ENCODE measurements at places on chromosomes 2 and 18. TPM values are rescaled to one million over a fixed set of nuclear protein-coding genes. Genes with fewer than 3 reads are reported as not detected.
A peak's percentile ranks its signal among the peaks of the same experiment; 100 is the strongest.

DNA sequence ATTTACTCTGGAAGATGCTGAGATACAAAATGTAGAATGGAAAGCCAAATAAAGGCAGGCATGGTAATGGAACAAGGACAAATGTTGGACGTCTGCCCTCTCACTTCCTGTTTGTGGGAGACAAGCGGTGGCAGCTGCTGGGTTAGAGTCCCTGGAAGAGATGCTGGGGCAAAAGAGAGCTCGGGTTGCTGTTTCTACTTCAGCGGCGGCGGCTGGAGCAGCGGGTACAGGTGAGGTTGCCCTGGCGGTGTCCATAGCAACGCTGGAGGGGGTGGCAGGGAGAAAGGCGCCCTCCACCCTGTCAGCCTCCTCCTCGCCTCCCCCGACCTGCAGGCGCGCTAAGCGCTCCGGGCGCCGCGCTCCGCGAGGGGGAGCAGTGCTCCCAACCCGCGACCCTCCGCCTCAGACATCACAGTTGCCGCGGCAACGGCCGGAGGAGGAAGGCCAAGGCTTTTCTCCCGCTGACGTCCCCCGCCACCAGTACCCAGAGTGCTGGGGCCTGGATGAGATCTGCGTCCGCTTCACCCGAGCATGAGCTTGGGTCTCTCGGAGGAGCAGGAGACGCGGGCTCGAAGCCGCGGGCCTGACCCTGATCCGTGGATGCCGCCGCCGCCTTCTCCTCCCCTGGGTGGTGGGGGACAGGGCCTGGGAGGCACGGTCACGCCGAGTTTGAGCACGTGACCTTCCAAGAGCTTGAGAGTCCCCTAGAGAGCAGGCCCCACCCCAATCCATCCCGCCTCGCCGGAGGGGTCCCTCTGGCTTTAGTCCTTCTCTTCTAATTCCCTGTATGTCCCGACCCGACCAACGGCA, 65.6 kb downstream of the NOL4 start:
- DNase-seq, result peak; percentile 49

- DNase-seq, result no peak
Measured at GRCh38 chr2:56369316-56369715, 185.5 kb downstream of the CCDC85A start.

DNA sequence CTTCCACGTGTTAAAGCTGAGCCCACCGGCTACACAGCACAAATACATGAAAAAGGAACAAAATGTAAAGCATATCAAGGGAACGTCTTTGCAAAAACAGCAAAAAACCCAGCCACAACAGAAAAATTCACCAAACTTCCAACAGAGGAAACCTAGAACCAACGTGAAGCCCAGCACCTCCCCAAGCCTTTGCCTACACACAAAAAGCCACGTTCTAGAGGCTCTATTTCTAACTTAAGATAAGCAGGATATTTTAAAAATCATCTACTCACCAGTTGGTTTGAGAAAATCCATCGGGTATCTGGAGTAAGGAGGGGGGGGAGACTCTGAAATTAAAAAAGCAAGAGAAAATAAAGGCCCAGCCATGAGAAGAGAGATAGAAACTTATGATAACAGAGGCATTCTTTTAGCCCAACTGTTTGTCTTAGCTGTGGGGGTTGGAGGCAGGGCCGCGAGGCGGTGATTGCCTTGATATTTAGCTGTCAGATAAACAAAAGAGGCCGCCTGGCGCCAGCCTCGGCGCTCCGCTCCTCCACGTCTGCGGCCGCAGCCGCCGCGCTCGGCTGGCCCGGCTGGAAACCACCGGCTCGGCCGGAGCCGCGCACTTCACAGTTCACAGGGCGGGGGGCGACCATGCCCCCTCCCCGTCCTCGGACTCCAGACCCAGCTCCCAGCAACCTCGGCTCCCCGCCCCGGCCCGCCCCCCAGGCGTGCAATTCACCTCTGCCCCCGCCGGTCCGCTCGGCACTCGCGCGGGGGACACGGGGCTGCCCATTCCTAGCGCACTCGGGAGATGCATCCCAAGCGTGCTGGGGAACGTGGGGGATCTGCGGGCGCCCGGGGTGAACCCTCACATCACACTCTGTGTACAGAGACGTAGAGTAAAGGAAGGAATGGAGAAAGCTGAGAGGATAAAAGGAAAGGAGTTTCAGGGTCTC, 2.4 kb downstream of the SMAD7 start:
- no peak for DNase-seq

DNA sequence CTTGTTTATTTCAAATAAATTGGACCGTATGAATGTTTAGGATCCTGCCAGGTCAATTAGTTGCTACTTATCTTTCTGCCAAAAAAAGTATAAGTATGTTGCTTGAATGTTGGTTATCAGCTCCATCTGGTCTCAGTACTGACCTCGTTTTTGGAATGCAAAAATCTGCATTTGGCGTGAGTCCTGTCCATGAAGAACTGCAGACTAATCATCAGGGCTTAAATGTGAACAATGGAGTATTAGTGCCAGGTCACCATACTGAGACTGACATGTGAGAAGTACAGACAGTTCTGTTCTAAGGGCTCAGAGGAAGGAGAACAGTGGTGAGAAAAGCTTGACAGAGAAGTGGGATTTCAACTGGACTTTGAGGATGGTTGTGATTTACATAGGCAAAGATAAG, 393.1 kb upstream of the SLC14A2 start:
- peak; percentile 11 for DNase-seq

DNA sequence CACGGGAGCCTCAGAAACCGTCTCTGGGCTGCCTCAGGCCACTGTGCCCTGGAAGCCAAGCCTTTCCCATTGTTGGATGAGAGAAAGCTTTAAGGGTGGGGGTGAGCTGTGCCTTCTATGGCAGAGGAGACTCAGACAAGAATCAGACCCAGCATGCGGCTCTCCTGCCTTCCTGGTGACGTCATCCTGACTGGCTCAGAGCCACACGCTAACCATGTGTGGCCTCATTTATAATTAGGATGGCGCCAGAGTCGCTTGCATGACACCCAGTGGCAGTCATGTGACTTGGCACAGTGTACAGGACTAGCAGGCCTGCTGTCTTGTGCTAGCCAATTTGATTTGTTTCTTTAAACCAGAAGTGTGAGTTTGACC, 99.1 kb downstream of the SH3BP4 start:
- DNase-seq, result peak; percentile 86

GRCh38 chr2:226600802-226601201, 198.8 kb downstream of the IRS1 start:
- DNase-seq, result no peak

C2orf80 gene
- polyA plus RNA-seq, result 0.25 TPM

CACNB4 gene
- polyA plus RNA-seq, result 11.7 TPM

SLC19A3 gene
- 15.8 TPM for polyA plus RNA-seq

- DNase-seq, result no peak
Measured at GRCh38 chr18:59834267-59834666, 65.5 kb upstream of the PMAIP1 start.

SP110 gene
- polyA plus RNA-seq, result 17.0 TPM

PGAP1 gene
- 25.3 TPM for polyA plus RNA-seq

SH2D6 gene
- polyA plus RNA-seq, result 1.2 TPM

DNA sequence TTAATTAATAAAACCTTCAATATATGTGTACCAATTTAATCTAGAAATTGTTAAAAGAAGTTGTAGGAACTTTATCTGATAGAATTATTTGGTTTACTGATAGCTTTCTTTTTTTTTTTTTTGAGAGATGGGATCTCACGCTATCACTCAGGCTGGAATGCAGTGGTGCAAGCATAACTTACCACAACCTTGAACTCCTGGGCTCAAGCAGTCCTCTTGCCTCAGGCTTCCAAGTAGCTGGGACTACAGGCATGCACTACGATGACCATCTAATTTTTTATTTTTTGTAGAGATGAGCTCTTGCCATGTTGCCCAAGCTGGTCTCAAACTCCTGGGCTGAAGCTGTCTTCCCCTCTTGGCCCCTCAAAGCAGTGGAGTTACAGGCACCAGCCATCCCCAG, 66.8 kb downstream of the CCDC138 start:
- DNase-seq, result no peak

DNA sequence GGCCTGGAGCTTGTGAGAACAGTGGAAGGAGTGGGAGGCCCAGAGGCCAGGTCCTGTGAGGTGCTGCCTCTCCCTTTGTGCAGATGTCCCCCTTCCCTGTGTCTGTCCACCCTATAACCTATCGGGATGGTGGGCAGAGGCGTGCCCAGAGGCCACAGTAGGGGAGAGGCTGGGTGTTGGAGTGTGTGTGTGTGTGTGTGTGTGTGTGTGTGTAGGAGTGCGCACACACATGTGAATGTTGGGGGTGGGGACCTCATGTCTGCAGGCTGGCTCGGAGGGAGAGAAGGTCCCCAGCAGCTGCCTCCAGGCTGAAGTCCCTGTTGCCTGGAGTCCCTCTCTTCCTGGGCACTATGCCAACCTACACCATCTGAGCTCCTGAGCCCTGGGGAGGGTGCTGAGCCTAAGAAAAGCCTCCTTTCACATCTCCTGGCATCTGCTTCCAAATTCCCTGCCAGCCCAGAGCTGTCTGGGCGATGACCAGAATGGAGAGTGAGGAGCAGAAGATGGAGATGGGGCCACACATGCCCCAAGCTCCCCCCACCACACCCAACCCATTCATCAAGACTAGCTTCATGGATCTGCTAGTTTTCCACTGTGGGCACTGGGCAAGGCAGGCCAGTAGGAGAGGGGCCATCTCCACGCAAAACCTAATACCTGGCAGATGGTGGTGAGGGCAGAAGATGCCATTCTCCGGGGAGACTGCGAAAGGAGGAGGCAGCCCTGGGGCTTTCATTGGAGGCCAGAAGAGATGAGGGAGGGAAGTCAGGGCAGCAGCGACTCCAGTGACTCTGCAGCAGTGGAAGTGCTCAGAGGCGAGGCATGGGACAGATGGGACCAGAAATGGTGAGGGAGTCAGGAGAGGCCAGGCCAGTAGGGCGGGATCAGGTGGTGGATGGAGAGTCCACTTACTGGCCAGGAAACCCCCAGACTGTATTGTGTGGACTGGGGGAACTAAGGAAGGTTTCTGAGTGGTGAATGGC, 20.3 kb downstream of the KCNK3 start:
- no peak for DNase-seq

SH3RF3 gene
- 4.2 TPM for polyA plus RNA-seq

NCKAP5 gene
- polyA plus RNA-seq, result 7.7 TPM

DNA sequence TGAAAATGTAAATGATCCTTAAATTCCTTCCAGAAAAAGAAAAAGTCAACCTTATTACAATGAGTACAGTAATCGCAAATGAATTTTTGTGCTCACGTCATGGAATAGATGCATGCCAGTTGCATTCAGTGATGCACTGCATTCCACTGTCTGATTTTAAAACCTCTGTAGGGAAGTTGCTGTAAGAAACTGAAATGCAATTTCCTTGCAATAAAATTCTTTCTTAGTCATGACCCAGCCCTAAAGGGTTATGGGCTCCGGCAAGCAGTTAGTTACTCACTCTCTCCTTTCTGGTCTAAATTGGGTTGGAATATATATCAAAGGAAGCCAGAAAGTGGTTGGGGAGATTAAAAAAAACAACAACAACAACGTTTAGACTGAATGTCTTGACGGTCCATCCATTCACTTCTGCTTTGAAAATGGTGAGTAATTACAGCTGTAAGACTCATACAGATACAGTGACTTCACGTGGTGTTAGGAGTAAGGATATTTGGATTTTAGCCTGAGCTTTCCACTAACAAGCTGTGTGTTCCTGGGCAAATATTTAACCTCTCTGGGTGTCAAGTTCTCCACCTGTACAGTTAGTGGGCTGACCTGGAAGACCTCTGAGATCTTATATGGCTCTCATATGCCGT, 8.6 kb upstream of the RND3 start:
- no peak for DNase-seq

DNA sequence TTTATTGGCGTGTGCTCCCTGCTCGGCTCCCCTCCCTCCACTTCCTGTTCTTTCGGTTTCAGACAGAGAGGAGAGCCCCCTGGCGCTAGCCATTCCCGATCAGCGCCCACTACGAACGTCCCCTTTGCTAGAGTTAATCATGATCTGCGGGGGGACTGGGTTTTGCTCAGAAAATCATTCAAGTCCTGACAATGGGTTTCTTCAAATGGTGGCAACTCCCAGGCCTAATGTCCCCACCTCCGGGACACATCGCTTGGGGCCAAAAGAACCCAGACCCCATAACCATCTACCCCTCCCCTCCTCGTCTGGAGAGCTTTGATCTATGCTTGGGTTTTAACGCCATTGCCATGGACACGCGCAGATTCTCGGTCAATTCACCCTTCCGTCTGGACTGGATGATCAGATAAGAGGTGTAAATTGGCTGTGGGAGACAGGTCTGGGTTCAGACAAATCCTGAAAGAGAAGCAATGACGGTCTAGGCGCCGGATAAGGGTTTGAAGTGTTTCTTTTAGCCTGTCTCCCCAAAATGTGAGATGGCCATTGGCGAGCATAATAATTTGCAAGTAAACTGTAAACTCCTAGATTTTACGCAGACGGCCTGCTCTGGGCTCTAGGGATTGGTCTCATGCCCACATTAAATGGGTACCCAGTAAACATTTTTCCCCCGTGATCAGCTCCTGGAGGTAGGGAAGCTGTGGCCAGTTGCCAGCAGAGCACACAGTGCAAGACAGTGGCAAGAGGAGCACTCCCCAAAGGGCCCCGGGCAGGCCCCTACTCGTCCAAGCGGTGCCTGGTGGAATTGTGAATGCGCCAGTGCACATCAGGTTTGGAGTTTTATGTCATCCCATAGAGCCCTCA, 4.7 kb downstream of the NRP2 start:
- DNase-seq, result no peak

TMEM247 gene
- not detected for polyA plus RNA-seq

GRCh38 chr2:206942592-206943478, 3.5 kb downstream of the CPO start:
- no peak for DNase-seq

ZNF516 gene
- 43.8 TPM for polyA plus RNA-seq

- DNase-seq, result no peak
Measured at GRCh38 chr2:196293751-196294515, 122.6 kb upstream of the STK17B start.

DNA sequence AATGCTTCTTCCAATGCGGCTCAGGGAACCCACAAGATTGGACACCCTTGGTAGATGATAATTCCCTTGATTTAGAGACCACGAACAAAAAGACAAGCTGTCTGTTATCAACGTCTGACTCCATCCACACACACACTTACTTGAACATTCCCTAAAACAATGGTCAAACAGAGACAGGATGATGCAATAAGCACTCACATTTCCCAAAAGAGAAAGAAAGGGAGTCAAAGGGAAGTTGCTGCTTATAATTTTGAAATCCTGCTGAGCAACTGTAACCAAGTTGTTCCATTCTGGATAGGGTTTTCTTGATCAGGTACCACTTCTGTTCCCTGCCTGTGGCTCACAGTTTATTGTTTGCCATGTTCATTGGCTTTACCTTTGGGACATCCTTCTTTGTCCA, 571.3 kb upstream of the CNTNAP5 start:
- no peak for DNase-seq

DNA sequence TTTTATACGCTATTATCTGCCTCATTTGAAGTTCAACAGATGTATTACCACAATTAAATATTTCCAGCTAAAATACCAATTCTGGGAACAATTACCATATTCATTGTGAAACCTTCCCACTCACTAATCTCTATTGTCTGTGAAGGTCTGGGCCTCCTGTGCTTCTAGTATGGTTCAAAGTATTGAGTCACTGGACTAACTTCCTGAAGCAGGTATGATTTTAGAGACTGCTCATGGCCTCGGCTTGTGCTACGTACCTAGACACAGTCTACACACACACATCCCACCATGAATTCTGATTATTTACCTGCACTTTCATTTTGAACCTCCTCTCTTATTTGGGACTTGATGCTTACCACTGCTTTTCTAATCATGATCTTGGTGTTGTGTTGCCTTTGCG, 180.7 kb upstream of the EPHA4 start:
- no peak for DNase-seq

- no peak for DNase-seq
Measured at GRCh38 chr2:17995593-17995992, 117.1 kb downstream of the KCNS3 start.

Measured in renal cortex interstitium (tissue), 15 donors.